ENCODE measurements at places on chromosomes 6 and 20.

DNA sequence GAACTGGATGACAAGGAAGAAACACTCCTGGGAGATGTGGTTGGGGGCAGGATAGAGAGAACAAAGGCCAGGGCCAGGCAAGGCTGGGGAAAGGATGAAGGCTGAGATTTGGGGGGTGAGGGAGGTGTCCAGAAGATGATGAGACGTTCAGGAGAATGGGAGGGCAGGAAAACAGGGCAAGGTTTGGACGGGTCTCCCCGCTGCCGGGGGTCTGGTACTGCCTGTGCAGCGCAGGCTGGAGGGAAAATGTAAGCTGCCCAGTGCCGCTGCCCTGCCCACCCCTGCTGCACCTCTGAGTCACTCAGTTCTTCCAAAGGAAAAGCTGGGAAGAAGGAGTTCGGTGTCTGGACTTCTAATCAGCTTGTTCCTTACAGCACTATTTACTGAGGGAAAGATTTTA is 130.9 kb downstream of the DTNBP1 start:
- no peak for DNase-seq

DNA sequence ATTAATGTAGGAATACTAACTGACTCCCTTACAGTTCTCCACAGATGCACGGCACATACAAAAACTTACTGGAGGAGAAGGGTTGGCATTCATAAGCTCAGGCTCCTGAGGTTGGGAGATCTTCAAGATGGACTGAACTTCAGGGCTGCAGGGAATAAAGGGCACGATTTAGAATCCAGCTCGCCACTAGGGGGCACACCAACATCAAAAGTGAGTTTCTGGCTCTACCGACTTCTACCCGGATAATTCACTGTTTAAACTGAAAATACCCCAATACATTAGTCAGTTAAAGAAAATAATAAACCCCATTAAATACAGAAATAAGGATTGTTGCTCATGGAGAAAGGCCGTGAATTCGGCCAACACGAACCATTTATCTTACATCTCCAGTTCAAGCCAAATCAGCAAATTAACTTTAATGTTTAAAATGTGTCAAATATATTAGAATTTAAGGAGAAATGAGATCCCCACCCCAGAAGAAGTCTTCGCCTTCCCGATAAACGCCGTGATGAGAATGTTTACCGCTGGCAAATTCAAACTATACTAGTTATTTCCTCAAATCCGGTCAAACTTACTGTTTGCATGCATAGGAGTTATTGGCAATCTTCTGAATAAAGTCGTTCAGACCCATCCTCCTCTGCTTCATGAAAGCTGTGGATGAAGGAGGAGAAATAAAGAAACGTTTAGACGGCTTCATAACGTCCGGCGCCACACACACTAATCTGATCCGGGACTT is 121.7 kb upstream of the SLC2A12 start:
- peak; percentile 85 for DNase-seq

- DNase-seq, result peak; percentile 79
Observed at GRCh38 chr6:31572041-31572911, at the start of gene LTA. Gene LTA, plus strand, starts transcription at chr6:31572289. Its CDS starts 454 bp downstream, at chr6:31572743.

GRCh38 chr6:34213772-34214171 is 22.9 kb upstream of the HMGA1 start:
- DNase-seq, result no peak

GRCh38 chr6:69026715-69027114 is 391.6 kb downstream of the ADGRB3 start:
- no peak for DNase-seq

DNA sequence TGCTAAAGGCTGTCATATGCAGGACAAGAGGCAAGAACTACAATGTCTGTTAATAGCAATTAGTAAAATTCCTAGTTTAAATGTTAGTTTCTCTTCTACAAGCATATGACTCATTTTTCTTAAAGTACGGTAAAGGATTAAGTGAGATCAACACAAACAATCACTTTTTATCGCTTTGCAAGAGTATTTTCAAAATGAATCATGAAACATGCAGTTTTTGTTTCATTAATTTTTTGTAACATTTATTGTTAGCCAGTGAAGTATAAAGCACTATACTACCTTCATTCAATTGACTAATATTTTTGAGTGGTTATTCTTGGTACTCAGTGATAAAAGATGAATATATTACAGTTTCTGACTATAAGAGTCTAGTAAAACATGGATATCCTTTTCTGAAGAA is 138.6 kb downstream of the AHI1 start:
- DNase-seq, result no peak

DNA sequence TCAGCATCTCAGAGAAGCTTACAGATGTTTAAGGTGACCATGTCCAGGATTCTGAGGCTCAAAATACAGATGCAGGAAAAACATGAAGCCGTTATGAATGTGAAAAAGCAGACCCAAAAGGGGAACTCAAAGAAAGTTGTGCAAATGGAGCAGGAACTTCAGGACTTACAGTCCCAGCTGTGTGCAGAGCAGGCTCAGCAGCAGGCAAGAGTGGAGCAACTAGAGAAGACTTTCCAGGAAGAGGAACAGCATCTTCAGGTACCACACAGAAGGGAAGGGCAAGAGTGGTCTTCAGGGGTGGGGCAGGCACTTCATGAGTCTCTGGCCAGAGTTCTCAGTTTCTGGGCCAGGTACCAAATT is 15.2 kb downstream of the RNF8 start:
- no peak for DNase-seq

GRCh38 chr6:43454696-43455530 is 435 bp downstream of the DLK2 start:
- peak; percentile 63 for DNase-seq

GRCh38 chr6:150004101-150004782 is 21.1 kb downstream of the RAET1L start:
- DNase-seq, result peak; percentile 66

DNA sequence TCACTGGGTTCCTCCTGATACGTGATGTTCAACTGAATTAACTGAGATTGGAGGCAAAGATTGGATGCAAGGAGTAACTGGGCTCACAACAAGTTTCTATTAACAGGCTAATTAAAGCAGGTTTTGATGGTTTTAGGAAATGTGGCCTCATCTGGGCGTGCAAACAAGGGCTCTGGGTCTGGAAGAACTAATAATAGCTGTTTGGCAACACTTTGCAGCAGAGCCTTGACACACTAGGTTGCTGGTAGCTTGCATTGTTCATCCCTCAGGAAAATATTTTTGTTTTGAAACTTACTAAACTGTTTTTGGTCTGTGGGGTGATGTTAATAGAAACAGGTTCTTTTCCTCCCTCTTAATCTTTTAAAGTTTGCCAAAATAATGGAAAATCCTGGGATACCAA is 117.2 kb upstream of the CD93 start:
- DNase-seq, result no peak

DNA sequence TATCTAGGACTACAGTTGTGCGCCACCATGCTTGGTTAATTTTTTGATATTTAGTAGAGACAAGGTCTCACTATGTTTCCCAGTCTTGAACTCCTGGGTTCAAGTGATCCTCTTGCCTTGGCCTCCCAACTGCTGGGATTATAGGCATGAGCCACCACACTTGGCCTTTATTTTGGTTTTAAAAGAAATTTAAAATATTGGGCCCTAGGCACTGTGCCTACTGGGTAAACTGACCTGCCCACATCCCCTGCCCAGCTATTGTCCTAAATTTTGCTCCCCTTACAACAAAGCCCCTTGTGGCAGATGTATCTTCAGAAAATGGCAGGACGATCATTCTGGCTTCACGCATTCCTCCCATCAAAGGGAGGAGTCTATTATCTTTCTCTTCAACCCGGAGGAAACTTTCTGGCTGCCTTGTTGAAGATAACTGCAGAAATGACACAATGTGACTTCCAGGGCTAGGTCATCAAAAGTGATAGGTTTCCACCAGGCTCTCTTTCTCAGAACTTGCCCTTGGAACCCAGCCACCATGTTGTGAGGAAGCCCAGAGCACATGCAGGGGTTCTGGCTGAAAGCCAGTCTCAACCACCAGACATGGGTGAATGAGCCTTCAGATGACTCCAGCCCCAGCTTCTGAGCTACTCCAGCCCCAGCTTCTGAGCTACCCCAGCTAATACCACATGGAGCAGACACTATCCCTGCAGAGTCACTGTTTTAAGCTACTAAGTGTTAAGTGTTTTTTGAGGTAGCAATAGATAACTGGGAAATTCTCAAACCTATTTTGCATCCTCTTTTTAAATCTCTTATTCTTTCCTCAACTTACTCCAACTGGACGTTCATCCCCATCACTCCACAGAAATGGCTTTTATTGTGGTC is 4.6 kb upstream of the GUCA1B start:
- DNase-seq, result no peak

DNA sequence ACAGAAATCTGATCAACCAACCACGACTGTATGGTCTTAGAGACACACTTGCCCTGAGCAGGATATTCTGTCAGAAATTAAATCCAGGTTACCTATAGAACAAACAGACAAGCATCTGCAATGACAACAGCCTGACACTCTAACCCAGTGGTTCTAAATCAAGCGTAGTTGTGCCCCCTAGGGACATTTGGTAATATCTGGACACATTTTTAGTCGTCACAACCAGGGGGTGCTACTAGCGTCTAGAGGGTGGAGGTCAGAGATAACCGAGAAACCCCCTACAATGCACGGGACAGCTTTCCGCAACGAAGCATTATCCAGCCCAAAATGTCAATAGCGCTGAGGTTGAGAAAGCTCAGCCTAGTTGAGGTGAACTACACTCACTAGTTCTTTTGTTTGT is 32.3 kb downstream of the ID4 start:
- DNase-seq, result no peak

DNA sequence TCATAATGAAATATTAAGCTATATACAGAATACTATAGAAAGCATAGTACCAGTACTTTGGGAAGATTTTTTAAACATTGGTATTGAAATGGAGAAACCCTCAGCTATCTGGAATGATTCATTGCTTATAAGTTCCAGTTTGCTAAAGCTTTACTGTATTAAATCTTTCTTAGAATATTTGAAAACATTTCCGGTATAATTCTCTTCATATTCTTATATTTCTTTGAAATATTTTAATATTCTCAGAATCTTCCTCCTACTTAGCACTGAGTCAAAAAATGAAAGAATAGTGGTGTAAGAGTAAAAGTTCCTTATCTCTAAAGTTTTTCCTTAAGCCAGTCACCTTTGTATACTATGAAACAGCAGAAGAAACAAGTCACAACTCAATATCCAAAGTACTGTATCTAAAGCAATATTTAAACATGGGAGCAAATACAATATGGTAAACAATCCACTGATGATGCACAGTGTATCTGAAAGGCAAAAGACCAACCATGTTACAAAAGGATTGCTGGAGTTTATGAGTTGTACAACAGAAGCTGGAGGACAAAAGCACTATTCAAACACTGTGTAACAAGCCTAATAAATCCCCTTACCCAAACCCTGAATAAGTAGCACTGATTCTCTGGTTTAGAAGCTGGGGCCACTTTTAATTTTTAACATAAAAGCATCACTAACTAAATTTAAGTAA is 102.1 kb downstream of the PRDM1 start:
- no peak for DNase-seq

GRCh38 chr6:110878751-110879522 is 4.4 kb downstream of the AMD1 start:
- DNase-seq, result peak; percentile 39

DNA sequence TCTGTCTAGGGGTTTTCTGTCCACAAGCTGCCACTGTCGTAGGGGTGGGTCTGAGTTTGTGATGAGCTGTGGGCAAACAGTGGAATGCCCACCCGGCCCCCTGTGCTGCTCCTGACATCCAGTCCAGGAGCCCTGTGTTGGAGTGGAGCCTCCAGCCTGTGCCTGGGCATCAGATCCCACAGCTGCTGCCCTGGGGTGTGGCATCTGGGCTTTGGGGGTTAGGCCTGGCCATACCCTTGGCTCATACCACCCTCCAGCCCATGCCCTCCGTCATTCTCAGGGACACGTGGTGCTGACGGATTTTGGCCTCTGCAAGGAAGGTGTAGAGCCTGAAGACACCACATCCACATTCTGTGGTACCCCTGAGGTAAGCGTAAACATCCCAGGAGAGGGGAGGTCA is 12.9 kb downstream of the SGK2 start:
- no peak for DNase-seq

GRCh38 chr6:71079677-71080076 is 122.8 kb upstream of the B3GAT2 start:
- DNase-seq, result no peak

- DNase-seq, result no peak
Observed at GRCh38 chr6:167325766-167326165, 880 bp downstream of the TTLL2 start.
